LHCN-M2 (cell line): ENCODE measurements at places on chromosomes 7 and 10. TPM values are rescaled to one million over a fixed set of nuclear protein-coding genes. Genes with fewer than 3 reads are reported as not detected.

GRCh38 chr10:118871244-118871865 lies 116.6 kb upstream of the CACUL1 start:
- DNase-seq, result peak; percentile 31

Gene TBX20
- not detected in 2 replicates for total RNA-seq

Gene CPA5
- total RNA-seq, result 0.06 TPM in 1 of 2 replicates, not detected in the other

Gene AGR3
- not detected in 2 replicates for total RNA-seq

DNA sequence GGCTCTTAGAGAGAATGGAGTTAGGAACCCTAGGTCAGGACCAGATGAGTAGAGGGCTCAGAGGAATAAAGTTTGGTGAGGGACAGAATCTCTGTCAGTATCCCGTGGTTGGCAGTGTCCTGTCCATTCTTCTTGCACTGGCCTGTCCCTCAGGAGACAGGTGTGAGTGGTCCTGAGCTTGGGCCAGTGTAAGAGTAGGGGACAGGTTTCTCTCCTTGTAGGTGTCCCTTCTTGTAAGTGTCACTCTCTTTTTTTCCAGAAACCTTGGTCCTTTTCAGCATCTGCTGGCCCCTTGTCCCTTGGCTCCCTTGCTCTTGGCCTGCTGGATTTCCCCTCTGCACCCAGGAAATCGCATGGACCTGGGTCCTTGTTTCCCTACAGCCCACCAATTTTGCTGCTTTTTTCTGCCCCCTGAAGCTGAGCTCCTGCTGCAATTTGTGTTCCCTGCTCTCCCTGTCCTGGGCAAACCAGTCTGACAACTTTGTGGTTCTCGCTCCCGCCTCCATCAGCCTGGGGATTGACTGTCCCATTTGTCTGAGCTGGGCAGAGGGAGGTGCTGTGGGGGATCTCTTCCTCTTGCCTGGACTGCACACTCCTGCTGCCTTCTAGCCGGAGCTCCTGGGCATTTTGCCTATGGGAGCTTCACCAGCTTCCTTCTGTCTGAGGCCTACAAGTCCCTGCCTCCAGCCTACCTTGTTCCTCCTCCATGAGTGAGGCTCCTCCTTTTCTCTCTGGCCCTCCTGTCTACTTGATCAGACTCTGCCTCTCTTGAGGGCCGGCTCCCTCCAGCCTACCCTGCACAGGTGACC lies 6.5 kb downstream of the TSPAN14 start:
- peak; percentile 49 for DNase-seq

Gene HOXA10
- total RNA-seq, result 12.8 and 13.2 TPM in 2 replicates

Gene GLCCI1
- 4.2 and 4.9 TPM in 2 replicates for total RNA-seq

DNA sequence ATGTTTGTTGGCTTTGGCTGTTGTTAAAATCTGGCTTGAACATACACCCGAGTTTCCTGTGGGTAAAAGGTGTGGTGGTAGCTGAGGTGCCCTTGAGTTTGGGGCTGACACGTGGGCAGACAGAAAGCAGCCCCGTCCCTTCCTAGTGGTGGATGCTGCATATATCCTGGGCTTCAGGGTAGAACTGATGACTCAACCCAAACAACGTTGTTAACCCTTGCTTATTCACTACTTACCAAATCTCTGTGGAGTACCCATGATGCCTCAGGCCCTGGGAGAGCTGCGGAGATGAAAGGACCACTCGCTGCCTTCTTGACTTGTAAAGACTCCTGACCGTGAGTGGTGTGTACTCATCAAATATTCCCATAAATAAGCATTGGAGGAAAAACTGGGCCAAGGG lies 245.1 kb downstream of the RAB11FIP2 start:
- DNase-seq, result no peak

GRCh38 chr10:123301077-123301857 lies 147.1 kb downstream of the BUB3 start:
- peak; percentile 90 for DNase-seq

DNA sequence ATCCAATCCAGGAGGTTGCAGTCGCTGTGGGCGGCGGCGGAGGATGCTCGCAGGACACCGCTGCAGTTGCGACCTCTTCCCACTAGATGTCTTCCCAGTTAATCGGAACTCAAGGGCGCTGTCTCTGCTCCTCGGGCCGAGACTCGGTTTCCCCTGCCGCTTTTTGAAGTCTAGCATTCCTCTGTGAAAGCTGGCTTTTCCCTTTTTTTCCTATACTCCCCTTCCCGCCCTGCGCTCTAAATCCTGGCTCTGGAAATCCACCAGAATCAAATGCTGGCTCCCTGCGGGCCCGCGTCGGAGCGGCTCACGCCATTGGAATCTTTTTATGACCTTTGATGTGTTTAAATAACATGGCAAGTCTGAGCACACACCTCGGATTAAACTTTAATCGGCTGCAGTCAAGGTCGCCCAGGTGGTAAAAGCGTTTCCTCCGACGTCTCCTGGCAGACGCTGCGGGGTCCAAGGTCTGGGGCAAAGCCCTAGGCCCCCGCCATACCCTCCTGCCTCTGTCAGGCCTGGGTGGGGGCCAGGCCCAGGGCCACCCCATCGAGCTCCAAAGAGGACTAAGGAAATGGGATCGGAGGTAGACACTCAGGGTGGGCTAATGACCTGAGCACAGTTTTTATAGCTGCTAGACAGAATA lies 10.7 kb upstream of the HOXA13 start:
- no peak for DNase-seq

Gene CNTNAP2
- not detected in 2 replicates for total RNA-seq

- no peak for DNase-seq
These were observed 199.7 kb upstream of the PITRM1 start for GRCh38 chr10:3372281-3372680.

- DNase-seq, result no peak
These were observed 100.9 kb downstream of the FAS start for GRCh38 chr10:89091496-89091895.

DNA sequence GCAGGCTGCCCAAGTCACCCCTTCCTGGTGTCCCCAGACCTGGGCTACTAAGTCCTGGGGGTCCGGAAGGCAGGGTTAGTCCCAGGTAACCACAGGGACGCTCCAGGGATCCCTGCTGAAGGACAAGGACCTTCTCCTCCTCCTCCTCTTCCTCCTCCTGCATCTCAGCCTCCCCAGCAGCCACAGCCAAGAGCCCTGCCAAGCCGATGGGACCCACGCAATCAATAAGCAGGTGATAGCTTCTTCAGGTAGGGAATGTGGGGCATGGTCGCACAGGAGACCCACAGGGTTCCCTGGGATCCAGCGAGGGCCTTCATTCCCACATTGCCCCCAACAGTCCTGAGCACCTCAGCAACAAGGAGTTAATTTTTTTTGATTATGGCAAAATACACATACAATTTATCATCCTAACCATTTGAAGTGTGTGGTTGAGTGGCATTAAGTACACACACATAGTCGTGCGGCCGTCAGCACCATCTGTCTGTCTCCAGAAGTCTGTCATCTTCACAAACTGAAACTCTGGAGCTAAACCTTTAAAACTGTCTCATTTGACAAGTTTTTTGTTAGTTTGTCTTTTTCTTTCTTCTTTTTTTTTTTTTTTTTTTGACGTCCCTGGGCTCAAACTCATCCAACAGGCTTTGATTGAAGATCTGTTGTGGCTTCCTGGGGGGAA lies 12.1 kb downstream of the CRYGN start:
- DNase-seq, result no peak

DNA sequence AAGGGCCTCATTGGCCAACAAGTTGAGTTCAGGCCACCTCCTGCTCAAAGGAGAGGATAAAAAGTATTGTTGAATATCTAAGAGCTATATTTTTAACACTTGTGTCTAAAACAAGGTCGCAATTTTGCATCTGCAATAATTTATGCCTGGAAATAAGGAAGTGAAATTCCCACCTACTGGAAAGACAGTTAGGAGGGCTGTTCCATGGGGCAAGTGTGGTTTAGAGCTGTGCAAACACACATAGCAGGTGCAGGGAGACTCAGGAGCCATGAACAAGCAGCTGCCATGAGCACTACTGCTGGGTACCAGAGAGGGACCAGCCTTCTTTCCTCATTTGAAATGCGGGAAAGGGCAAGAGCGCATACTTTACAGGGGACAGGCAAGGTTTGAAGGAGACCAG lies 35.5 kb upstream of the IKZF1 start:
- no peak for DNase-seq

DNA sequence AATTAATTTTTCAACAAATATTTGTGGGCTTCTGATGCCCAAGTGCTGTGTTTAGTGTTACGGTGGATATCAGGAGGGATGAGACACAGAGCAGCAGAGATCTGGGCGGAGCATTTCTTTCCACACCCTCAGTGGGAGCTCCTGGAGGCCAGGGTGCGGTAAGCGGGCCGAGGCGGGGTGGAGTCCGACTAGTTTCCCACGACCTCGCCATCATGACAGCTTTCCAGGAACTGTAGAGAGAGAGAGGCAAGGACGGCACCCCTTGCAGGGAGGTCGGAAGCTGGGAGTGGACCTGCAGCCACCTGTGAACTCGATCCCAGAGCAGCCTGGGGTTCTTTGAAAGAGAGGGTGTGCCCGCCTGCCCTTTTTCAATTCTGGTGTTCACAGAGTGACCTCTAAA lies 128.2 kb downstream of the ACTR3B start:
- DNase-seq, result no peak

Gene CACNA2D1
- 36.7 and 40.4 TPM in 2 replicates for total RNA-seq

DNA sequence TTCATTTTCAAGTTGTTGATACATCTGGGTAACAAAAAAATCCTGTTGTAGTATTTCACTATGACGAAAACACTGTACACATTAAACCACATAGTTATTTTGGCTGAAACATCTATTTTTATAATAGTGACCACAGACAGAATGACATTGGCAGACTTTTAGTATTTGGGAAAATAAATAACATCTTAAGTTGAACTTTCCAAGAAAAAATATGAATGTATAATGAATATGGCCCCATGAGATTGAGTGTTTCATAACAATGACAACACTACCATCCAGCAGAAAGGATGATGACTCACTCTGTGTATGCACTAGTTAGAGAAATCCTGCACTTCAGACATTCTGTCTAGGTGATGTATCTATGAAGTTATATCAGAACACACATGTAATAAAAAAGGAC lies 118.1 kb downstream of the SEMA3D start:
- DNase-seq, result peak; percentile 74

GRCh38 chr10:100315615-100316014 lies 14.4 kb downstream of the PKD2L1 start:
- DNase-seq, result no peak

Gene PON1
- total RNA-seq, result 0.75 TPM in 1 of 2 replicates, not detected in the other

DNA sequence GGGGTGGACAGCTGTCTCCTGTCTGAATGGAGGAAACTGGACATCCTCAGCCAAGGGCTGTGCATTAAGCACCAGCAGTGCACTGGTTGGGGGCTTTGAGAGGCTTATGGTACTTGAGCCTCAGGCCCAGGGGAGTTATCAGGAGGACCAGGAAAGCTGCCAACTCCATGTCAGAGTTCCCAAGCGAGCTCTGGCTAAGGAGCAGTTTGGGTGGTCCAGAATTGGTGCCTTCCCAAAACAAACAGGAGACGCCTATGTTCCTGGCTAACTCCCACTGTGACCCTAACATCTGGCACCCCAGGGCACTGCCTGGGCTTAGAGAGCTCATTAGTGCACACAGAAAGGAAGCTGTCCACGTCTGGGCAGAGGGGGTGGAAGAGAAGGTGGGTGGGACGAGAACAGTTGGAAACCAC lies 408.6 kb upstream of the NPVF start:
- DNase-seq, result no peak

GRCh38 chr10:113026679-113027078 lies 76.6 kb downstream of the TCF7L2 start:
- DNase-seq, result peak; percentile 55

Gene LARP4B
- 30.5 and 32.6 TPM in 2 replicates for total RNA-seq

DNA sequence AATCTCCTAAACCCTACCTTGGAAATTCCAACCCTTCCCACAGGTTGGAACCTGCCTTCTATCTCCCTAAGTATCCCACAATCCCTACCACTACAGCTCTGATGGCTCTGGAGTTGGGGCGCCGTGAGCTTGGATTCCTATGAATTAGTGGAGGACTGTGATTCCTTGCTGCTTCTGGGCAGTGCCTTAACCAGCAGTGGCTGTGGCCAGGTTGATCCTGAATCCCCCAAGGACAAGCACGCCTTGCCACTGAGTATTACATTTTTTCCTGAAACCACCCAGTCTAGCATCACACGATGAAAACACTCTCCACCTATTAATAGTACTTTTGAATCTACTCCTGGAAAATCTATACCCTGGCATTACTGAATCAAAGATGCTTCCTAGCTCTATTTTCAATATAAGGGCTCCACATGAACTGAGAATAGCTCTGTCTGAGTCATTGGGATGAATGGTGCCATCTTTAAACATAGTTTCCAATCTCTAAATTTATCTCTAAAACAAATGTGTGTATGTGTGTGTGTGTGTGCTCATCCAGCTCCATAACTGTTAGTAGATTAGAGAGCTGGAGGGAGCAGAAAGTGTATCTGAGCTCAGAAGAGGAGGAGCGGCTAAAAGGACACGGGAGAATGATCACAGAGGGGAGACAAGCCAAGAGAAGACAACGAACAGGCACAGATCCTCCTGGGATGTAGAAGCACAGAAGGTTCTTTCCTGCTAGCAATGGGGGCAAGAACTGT lies 11.9 kb upstream of the INPP5F start:
- no peak for DNase-seq

DNA sequence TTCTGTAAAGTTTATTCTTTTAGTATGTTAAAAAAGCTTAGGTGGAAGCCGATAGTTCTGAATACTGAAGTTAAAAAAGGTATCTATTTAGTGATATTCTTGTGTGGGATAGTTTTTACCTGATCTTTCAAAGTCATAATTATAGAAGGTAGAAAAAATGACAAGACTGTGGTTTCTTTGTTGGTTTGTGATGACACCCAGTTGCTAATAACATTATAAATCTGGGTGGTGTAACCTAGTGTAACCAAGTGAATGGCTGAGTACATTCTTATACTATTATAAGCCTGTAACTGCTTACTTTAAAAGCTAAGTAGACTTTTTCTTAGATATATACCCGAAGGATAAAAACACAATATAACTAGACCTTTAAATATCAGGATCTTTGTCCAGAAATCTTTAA lies 2.3 kb downstream of the CDK13 start:
- DNase-seq, result peak; percentile 41

DNA sequence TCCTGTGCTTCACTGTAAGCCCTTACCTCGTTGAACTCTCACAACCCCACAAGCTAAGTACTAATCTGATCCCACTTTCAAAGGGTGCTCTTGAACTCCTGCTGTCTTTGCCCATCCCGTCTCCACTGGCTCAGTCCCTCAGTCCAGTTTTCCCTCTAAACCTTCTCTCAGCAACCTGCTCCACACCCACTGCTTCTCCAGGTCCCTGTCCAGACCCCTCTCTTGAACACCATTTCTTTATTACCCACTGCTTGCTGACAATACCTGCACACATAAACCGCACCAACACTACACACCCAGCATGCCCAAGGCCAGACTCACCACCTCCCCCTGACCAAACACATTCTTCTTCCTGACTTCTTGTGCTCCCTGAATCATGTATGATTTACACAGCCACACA lies 343.3 kb downstream of the GRID1 start:
- DNase-seq, result no peak

GRCh38 chr10:132396494-132397035 lies 435 bp upstream of the PWWP2B start:
- peak; percentile 43 for DNase-seq

Gene KAZALD1
- 15.1 and 16.1 TPM in 2 replicates for total RNA-seq

Gene PRKCQ
- not detected in 2 replicates for total RNA-seq

Gene CTAGE15
- 0.46 and 0.71 TPM in 2 replicates for total RNA-seq

DNA sequence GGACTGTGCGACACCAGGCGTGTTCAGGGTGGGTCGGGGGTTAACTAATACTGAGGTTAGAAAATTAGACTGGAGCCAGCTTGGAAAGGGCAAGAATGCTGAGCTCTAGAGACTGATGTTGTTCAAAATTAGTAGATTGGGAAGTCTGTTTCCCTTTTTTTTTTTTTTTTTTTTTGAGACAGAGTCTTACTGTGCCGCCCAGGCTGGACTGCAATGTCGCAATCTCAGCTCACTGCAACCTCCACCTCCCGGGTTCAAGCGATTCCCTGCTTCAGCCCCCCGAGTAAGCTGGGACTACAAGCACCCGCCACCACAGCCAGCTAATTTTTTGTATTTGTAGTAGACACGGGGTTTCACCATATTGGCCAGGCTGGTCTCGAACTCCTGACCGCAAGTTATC lies 2.7 kb upstream of the CPVL start:
- no peak for DNase-seq
